ENCODE measurements at places on chromosomes 2 and 18.

GRCh38 chr18:49854681-49855080 lies 41.3 kb upstream of the ACAA2 start:
- no peak for DNase-seq

GRCh38 chr2:194822657-194823056 lies 834.4 kb upstream of the SLC39A10 start:
- DNase-seq = no peak

DNA sequence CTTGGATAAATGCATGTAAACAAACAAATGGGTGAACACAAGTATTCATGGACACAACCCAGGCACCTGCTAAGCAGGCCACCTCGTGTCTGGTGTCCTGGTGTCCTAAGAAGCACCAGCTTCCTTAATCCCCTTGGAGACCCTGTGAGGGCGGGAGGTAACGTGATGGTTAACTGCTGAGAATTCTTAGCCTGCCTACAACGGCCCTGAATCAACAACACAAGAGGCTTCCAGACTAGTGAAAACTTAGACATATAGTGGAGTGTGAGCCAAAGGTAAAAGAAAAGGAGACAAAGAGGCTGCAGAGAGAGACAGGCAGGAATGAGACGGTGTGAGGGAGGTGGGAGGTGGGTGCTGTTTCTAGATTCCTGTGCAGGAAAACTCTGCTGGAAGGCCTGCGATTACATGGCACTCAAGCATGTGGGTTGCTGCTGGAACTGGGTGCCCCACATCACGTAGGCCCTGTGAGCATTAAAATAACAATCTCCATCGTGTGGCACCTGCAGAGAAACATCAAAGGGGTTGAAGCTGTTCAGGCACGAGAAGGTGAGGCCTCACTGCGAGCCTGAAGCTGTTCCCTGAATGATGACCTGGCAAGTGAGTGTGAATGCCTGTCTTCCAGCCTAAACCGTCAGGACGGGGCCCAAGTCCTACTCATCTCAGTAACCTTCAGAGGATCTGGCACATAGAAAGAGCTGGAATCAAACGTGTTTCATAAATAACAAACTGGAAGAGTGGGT lies 64.2 kb downstream of the RPL37A start:
- no peak for DNase-seq

DNA sequence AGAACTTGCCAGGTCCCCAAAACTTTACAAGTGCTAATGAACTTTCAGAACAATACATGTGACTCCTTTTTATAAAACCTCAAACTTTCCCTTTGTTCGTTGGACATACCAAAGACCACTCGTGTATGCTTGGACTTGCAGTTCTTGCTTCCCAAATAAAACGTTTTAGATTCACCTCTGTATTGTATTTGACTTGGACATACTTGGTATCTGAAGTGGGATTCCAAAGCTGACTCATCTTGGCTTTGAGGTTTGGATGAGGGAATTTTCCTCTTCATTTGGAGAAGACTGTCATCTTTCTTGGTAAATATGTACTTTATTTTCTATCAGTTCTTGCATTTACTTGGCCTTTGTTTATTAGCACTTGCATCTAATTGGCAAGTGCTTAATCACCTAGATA lies 8.0 kb upstream of the CYB5A start:
- no peak for DNase-seq

DNA sequence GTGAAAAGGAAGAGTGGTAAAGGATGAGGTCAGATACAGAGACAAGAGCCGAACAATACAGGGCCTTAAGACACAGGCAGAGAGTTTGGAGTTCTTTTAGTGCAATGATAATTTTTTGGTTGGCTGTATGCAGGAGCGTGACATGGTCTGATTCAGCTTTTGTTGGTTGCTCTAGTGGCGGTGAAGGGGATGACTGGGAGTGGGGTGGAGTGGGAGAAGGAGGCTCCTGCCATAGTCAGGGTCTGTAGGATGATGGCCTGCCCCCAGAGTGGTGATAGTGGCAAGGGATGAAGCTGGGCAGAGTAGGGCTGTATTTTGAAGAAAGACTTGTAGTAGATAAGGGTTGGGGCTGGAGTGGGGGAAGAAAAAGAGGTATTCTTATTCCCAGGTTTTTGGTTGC lies 306.6 kb upstream of the VWC2L start:
- DNase-seq = no peak

DNA sequence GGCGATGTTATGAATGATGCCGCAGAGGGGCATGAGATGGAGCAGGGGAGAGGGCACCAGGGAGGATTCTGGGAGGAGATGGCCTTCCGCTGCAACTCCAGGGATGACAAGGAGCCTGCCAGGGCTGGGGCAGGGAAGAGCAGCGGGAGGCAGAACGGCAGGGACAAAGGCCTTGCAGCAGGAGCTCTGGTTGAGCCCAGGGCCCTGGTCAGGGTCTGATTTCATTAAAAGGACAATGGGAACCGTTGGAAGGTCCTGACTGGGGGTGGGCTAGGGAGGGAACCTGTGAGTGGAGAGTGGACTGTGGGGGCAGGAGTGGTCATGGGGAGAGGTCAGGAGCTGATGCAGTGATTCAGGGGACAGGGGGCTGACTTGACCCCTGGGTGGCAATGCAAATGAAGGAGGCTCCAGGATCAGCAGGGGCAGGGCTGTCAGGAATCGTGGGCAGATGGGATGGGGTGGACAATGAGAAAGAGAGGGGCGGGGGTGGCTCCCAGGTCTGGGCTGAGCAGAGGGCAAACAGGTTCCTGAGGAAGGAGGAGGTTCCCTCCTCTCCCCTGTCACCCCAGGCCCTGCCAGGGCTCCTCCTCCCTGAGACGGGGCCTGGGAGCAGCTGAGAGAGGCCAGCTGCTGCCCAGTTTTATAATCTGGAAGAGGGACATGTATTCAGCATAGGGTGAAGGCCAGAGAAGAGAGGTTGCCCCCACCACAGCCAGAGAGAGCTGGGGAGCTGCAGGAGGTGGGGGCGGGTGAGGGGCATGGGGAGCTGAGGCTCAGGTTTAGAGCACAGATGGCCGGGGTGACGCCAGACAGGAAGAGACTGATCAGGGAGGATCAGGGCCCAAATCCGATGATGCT lies 7.3 kb upstream of the DUSP2 start:
- DNase-seq = no peak

GRCh38 chr2:118014492-118014824 lies 588 bp upstream of the CCDC93 start:
- no peak for DNase-seq

- no peak for DNase-seq
These were observed 125.6 kb upstream of the CAPN13 start for GRCh38 chr2:30932870-30933269.

DNA sequence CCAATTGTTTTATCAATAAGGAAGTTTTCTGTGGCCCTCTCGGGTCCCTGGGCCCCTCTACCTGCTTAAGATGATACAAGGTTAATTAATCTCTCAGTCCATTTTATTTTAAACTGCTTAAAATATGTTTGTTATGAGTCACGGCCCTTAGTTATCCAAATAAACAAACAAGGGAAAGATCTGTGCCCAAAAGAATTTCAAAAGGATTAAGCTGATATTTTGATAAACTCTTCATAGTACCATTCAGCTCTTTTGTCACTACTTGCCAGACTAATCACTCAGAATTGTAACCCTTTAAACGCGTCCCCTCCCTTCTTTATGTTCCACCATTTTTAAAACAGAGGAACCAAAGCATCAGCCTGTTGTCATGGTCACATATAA lies 144.7 kb upstream of the STK17B start:
- no peak for DNase-seq

DNA sequence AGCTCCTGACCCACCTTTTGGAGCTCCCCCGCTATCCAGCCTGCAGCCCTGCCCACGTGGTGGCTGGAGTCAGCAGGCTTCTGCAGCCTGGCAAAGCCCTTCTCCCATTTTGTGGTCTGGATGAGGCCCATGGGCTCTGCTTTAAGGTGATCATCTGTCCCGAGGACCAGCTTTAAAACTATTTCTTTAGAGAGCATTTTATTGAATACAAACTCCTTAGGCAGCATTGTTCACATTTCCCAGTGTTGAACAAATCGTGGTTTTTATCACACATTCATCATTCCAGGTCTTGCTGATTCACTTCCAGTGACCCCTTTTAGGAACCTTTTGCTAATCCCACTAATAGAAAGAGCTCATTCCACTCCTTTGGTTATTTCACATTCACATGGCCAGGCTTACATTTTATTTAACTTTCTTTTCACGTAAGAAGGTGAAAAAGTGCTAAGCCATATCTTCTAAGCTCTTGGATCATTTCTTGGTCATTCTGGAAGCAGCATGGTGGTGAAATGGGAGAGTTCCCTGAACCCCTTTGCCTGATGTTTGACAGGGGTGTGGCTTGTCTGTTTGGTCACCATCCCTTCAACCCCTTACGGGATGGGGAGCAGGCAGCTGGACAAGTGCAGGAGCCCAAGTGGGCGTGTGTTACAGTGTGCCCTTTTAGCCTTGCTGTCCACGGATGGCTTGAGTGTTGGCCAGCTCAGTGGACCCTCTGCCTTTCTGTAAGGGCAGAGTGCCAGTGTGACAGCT lies 80.4 kb upstream of the RAPGEF4 start:
- no peak for DNase-seq

DNA sequence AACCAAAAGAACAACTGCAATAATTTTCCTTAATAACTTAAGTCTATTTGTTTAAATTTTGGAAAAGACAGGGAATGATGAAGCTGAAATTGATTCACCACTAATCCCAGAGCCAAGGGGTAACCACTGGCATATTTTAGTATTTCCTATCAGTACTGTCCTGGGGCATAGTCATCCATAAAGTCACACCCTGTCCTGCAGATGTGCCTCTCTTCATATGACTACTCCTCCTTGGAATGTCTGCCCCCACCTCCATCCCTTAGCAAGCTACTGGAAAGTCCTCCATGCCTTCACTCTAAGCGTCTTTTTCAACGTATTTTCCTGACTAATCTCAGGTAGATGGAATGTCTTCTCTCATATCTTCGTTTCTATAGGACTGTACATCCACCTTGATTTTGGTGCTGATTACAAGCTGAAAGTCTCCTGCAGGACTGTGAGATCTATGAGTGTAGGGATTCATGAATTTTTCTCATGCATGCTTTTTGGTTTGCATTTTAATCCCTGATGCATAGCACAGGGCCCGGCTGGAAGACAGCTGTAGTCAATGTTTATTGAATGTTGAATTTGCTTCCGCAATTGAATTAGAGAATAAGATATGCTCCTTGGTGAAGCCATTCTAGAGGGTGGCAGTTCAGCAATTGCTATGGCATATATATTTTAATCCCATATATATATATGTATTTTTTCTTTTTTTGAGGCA lies 85.6 kb downstream of the MOGAT1 start:
- DNase-seq = no peak

DNA sequence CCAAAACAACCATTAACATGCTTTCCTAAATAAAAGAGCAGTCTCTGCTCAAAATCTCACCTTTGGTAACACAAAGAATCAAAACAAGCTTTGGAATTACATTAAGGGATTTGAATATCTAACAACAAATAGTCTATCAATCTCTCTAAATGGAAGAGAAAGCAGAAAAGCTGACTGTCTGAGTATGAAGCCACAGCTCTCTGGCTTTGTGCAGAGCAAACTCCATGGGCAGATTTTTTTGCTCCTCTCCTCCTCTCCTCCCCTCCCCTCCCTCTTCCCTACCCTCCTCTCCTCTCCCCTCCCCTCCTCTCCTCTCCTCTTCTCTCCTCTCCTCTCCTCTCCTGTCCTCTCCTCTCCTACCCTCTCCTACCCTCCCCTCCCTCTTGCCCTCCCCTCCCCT lies 329.5 kb upstream of the ETAA1 start:
- no peak for DNase-seq

GRCh38 chr2:54396107-54396506 lies 60.0 kb upstream of the SPTBN1 start:
- DNase-seq = no peak

DNA sequence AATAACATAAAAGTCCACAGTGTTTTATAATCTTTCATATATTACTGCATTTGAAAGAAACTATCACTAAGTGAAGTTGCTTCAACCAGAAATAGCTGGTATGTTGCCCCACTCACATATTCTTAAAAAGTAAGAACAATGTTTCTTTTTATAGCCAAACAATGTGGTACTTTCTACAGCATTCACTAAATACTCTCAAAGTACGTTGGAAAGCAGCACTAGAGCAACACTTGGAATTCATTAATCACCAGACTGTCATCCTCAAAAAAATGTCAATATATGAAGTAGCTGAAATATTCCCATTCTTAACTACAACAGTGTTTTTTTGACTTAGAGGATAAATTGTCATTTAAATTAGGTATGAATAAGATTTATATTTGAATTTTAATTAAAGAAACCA lies 32.8 kb downstream of the COBLL1 start:
- DNase-seq = no peak

- no peak for DNase-seq
These were observed 125.5 kb upstream of the REV1 start for GRCh38 chr2:99615247-99615771.

- DNase-seq = no peak
These were observed 1012.8 kb downstream of the SOCS6 start for GRCh38 chr18:71301596-71301995.

DNA sequence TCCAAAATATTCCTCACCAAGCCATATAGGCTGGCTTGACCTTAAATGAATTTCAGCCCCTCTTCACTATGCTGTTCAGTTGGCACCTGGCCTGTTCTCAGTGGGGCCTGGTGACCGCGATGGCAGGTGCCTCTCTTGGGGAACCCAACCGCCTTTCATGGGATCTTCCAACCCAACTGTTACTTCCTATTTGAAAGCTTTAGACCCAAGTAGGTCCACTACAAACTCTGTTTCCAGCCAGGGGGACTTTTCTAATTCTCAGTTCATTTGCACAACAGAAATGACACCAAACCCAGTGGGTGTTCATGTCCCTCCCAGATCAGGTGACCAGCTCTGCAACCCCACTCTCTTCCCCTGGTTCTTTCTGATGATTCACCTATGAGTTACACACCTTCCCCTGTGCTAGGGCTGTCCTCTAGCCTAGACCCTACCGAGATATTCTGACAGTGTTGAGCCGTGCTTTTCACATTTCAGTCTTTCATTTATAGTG lies 35.6 kb upstream of the NDUFV2 start:
- no peak for DNase-seq

DNA sequence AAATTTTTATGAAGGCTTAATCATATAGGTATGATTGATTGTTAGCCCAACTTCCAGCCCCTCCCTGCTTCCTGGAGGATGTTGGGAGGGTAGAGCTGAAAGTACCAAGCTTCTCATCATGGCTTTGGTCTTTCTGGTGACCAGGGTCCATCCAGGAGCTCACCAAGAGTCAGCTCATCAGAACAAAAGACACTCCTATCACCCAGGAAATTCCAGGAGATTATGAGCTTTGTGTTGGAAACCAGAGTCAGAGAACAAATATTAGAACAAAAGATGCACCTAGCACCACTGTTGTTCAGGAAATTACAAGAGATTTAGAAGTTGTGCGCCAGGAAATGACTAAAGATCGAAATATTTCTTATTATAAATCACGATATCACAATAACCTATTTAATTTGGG lies 119.9 kb upstream of the THUMPD2 start:
- no peak for DNase-seq

- DNase-seq = no peak
These were observed 19.5 kb downstream of the M1AP start for GRCh38 chr2:74628538-74629105.

GRCh38 chr2:46812361-46813019 lies 103.1 kb downstream of the MCFD2 start:
- no peak for DNase-seq
